ENCODE measurements at places on chromosomes 7 and 10. TPM values are rescaled to one million over a fixed set of nuclear protein-coding genes. Genes with fewer than 3 reads are reported as not detected.
A peak's percentile ranks its signal among the peaks of the same experiment; 100 is the strongest.

CEP41 gene
- 2.1 TPM for polyA plus RNA-seq

DNAH11 gene
- polyA plus RNA-seq, result 2.5 TPM

RNF32 gene
- 0.20 TPM for polyA plus RNA-seq

CREB5 gene
- 8.6 TPM for polyA plus RNA-seq

WDFY4 gene
- polyA plus RNA-seq, result 0.54 TPM

DNA sequence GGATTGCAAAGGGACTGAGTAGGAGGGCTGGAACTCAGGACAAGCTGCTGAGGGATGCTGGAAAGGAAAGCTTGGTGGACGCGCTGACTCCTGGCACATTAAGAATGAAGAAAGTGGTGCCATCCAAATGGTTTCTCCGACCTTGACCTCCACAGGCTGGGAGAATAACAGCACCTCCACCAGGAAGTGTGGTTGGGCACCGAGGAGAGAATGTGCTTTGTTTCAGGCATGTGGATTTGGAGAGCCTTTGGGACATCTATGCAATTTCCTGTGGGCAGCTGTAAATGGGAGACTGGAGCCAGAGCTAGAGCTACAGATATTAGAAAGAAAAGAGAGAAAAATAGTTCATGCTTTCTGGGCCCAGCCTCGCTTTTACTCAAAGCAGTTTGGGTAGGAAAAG is 29.8 kb upstream of the HABP2 start:
- no peak for DNase-seq
- peak overlapping the region; percentile 79 for H3K27ac ChIP-seq
- H3K36me3 ChIP-seq, result no peaks in the 10 kb centered on the region
- no peak overlapping the region for H3K4me3 ChIP-seq
- peaks cover 8% of the 10 kb centered on the region for H3K4me1 ChIP-seq

GRCh38 chr10:101364721-101365120 is 10.8 kb downstream of the BTRC start:
- no peak overlapping the region for H3K27ac ChIP-seq
- H3K36me3 ChIP-seq, result peaks cover under 1% of the 10 kb centered on the region
- H3K27me3 ChIP-seq, result no peaks in the 10 kb centered on the region

- no peaks in the 10 kb centered on the region for H3K27me3 ChIP-seq
- H3K4me1 ChIP-seq, result no peaks in the 10 kb centered on the region
- no peak overlapping the region for H3K4me3 ChIP-seq
- no peaks in the 10 kb centered on the region for H3K36me3 ChIP-seq
- no peak for DNase-seq
Observed at GRCh38 chr7:155594163-155594732, 47.9 kb upstream of the CNPY1 start.

GRCh38 chr7:106220307-106220706 is 64.5 kb downstream of the NAMPT start:
- H3K27ac ChIP-seq, result no peak overlapping the region
- H3K27me3 ChIP-seq, result no peaks in the 10 kb centered on the region
- no peaks in the 10 kb centered on the region for H3K36me3 ChIP-seq
- H3K4me3 ChIP-seq, result no peak overlapping the region
- DNase-seq, result no peak

DNA sequence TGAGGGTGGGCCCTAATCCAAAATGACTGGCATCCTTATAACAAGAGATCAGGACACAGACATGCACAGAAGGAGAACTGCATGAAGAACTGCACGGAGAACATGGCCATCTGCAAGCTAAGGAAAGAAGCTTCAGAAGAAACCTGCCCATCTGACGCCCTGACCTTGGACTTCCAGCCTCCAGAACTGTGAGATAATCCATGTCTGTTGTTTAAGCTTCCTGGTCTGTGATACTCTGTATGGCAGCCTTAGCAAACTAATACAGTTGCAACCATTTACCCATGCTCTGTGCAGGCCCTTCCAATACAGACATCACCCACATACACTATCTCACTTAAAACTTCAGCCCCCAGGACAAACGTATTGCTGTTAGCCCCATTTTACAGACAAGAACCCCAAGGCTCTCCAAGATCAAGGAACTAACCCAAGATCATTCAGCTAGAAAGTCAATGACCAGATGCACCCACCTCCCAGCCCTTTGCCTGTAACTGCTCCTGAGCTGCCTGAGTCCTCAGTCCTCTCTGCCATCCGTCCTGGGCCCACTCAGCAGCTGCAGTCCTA is 39.7 kb downstream of the DLG5 start:
- no peaks in the 10 kb centered on the region for H3K36me3 ChIP-seq
- H3K27ac ChIP-seq, result peak overlapping the region; percentile 41
- no peak for DNase-seq
- no peak overlapping the region for H3K4me3 ChIP-seq

- DNase-seq, result no peak
- H3K36me3 ChIP-seq, result no peaks in the 10 kb centered on the region
- peaks cover 5% of the 10 kb centered on the region for H3K4me1 ChIP-seq
- no peak overlapping the region for H3K27ac ChIP-seq
- H3K27me3 ChIP-seq, result no peaks in the 10 kb centered on the region
Observed at GRCh38 chr10:50381642-50382041, 130.3 kb upstream of the ASAH2 start.

- DNase-seq, result no peak
- H3K4me3 ChIP-seq, result no peak overlapping the region
- no peak overlapping the region for H3K27ac ChIP-seq
- H3K4me1 ChIP-seq, result no peaks in the 10 kb centered on the region
- no peaks in the 10 kb centered on the region for H3K36me3 ChIP-seq
Observed at GRCh38 chr7:116766881-116767280, 94.9 kb downstream of the MET start.

GRCh38 chr7:97446361-97446760 is 285.5 kb upstream of the TAC1 start:
- no peak overlapping the region for H3K27ac ChIP-seq
- no peak overlapping the region for H3K4me3 ChIP-seq
- H3K36me3 ChIP-seq, result no peaks in the 10 kb centered on the region
- DNase-seq, result no peak
- H3K27me3 ChIP-seq, result peaks cover 2% of the 10 kb centered on the region

GRCh38 chr7:94384315-94384714 is 10.4 kb upstream of the COL1A2 start:
- DNase-seq, result no peak
- H3K27me3 ChIP-seq, result no peaks in the 10 kb centered on the region
- no peak overlapping the region for H3K4me3 ChIP-seq
- H3K27ac ChIP-seq, result no peak overlapping the region

DNA sequence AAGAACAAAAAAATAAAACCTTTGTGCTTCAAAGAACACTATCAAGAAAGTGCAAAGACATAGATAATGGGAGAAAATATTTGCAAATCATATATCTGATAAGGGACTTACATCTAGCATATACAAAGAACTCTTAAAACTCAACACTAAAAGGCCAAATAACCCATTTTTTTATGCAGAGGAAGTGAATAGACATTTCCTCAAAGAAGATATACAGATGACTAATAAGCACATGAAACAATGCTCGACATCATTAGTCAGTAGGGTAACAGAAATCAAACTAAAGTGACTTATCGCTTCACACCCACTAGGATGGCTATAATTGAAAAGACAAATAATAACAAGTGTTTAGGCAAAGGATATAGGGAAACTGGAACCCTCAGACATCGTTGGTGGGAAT is 78.0 kb downstream of the MALSU1 start:
- H3K36me3 ChIP-seq, result no peaks in the 10 kb centered on the region
- no peaks in the 10 kb centered on the region for H3K27me3 ChIP-seq
- H3K4me3 ChIP-seq, result no peak overlapping the region
- H3K4me1 ChIP-seq, result no peaks in the 10 kb centered on the region

DNA sequence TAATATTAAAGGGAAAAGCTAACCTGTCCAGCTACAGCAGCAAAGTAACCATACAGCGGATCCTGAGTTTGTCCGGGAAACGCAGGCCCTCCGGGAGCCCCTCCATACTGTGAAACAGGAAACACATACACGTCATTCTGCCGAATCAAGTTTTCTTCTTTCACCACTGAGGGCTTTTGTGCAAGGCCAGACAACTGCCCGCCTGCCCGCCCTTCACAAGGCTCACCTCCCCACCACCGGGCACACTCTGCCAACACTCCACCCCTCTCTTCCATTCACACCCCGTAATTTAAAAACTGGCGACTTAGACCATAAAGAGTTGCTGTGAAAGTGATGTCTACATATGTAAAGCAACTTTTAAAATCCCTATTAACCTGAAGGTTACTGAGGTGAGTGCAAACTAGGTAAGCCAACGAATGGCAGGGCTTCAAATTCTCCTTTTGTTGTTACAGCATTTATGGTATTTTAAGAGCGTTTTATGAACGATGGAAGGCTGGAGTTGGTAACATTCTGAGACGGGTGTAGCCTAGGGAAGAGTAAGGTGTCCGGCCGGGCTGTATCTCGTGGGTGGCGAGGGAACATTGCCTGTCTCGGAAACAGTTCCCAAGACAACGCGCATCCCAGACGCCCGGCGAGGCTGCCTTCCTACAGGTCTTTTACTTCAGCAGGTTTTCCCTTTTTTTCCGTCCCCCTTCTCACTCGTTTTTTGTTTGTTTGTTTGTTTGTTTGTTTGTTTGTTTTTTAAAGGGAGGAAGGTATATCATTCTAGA is 817 bp downstream of the SRI start:
- peak; percentile 80 for DNase-seq
- H3K4me1 ChIP-seq, result peaks cover 2% of the 10 kb centered on the region
- H3K27ac ChIP-seq, result no peak overlapping the region
- no peaks in the 10 kb centered on the region for H3K27me3 ChIP-seq
- peaks cover 4% of the 10 kb centered on the region for H3K36me3 ChIP-seq

DNA sequence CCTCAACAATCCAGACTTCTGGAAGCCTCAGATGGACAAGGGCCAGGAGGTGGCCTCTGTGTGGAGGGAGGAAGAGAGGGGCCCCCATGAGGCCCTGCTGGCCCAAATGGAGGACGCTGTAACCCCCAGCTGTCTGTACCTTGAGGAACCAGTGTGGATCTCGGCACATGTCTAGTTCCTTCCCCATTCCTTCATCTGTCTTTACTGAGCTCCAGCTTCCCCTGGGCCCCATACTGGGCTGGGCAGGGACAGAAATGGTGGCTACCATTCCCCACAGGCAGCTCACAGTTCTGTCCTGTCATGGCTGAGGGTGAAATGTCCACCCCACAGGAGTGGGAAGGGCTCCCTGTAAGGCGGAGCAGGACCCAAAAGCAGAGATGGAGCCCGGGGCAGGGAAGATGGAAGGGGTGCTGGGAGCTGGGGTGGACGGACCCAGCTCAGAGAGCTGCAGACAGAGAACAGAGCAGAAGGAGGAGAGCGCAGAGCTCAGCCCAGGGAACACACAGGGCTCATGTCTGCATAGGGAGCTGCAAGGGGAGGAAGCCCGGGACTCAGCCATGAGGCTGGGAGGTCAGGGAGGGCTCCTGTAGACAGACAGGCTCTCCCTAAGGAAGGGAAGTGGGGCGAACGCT is 22.8 kb downstream of the ANTXRL start:
- no peaks in the 10 kb centered on the region for H3K27me3 ChIP-seq
- no peaks in the 10 kb centered on the region for H3K4me1 ChIP-seq
- H3K27ac ChIP-seq, result no peak overlapping the region
- no peaks in the 10 kb centered on the region for H3K36me3 ChIP-seq
- no peak overlapping the region for H3K4me3 ChIP-seq

DNA sequence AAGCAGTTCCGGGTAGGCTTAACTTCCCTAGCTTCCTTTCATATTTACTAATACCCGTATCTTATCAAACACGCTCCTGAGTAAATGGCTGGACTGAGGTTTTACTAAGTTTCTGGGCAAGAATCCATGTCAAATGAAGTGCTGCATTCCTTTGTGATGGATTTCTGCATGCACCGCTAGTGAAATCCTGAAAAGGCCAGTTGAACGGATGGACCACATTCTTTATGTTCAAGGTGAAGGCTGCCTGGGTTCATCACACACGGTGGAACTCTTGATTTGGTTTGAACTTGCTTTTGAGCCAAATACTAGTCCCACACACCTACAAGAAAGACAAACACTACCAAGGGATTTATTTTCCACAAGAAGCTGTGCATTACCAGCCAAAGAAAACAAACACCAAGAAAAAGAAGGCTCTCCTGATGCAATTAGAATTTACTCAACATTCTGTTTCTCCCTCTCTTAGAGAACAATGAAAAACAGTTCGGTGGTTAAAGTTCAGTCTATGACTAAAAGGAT is 255.0 kb upstream of the SEMA3C start:
- H3K27ac ChIP-seq, result no peak overlapping the region
- H3K27me3 ChIP-seq, result no peaks in the 10 kb centered on the region
- no peak for DNase-seq
- H3K36me3 ChIP-seq, result no peaks in the 10 kb centered on the region

GRCh38 chr10:96688789-96689188 is 31.5 kb downstream of the PIK3AP1 start:
- H3K27me3 ChIP-seq, result no peaks in the 10 kb centered on the region
- H3K4me3 ChIP-seq, result no peak overlapping the region
- H3K4me1 ChIP-seq, result no peaks in the 10 kb centered on the region
- H3K36me3 ChIP-seq, result no peaks in the 10 kb centered on the region
- H3K27ac ChIP-seq, result no peak overlapping the region

- H3K27me3 ChIP-seq, result no peaks in the 10 kb centered on the region
- no peak overlapping the region for H3K4me3 ChIP-seq
- H3K4me1 ChIP-seq, result no peaks in the 10 kb centered on the region
- no peak overlapping the region for H3K27ac ChIP-seq
- H3K36me3 ChIP-seq, result no peaks in the 10 kb centered on the region
Observed at GRCh38 chr7:30329716-30330115, 45.3 kb downstream of the ZNRF2 start.

DNA sequence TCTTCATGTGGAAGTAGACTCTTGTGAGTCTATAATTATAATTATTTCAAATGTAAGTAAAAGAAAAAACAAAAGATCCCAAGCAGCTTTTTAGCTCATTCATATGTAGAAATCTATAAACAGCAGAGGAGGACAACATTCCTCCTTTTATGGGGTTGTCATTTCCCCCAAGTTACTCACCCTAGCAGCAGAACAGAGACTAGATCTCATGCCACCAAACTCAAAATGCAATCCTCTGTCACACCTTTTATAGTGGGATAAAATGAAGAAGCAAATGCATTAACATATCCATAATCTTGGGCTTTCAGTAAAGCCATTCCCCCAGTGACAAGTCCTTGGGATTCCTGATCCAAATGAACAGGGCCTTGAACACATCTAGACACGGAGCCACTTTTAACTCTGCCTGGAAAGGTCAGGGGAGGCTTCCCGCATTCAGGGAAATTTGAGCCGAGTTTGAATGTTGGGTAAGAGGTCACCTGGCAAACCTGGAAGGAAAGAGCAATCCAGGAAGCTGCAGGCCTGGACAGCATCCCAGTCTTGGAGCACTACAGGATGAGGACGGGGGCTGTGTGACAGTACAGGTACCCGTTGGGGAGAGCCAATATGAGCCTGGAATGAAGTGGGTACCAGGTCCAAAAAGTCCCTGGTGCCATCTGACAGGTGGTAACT is 76.4 kb downstream of the DOCK4 start:
- no peaks in the 10 kb centered on the region for H3K36me3 ChIP-seq

- no peak overlapping the region for H3K4me3 ChIP-seq
- H3K27ac ChIP-seq, result no peak overlapping the region
- H3K27me3 ChIP-seq, result no peaks in the 10 kb centered on the region
- H3K36me3 ChIP-seq, result no peaks in the 10 kb centered on the region
Observed at GRCh38 chr10:98460837-98461499, 14.2 kb upstream of the HPS1 start.

DNA sequence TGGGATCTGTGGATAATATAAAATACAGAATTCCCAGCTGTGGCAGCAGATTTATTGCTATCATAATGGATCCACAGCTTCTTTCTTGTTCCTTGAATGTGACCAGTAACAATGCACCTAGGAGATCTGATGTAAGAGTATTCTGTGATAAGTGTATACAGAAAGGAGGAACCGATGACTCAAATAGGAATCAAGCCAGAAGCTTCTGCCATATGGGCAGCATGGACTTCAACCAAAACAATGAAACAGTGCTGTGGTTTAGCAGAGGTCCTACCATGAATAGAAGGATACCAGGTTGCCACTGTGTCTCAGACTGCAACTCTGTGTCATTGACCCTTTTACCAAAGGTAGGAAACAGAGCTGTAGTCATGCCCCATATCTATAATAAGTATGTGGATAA is 81.8 kb downstream of the PTPRZ1 start:
- no peak for DNase-seq
- H3K4me1 ChIP-seq, result no peaks in the 10 kb centered on the region
- no peak overlapping the region for H3K4me3 ChIP-seq
- H3K27me3 ChIP-seq, result no peaks in the 10 kb centered on the region
- H3K27ac ChIP-seq, result no peak overlapping the region
- H3K36me3 ChIP-seq, result no peaks in the 10 kb centered on the region
